Panc1 (cell line): ENCODE measurements at places on chromosomes 6 and 20. TPM values are rescaled to one million over a fixed set of nuclear protein-coding genes. Genes with fewer than 3 reads are reported as not detected.

DNA sequence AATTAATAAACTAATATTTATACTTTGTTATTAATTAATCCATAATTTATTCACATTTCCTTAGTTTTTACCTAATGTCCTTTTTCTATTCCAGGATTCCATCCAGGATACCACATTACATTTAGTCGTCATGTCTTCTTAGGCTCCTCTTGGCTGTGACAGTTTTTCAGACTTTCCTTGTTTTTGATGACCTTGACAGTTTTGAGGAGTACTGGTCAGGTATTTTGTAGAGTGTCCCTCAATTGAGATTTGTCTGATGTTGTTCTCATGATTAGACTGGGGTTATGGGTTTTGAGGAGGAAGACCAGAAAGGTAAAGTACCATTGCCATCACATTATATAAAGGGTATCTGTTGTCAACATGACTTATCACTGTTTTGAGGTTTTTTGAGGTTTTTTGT, 67.3 kb downstream of the ZNF292 start:
- no peak for DNase-seq

- no peak for DNase-seq
These were observed 101.6 kb upstream of the CEP162 start for GRCh38 chr6:84329077-84329476.

The IGF2R gene
- 163 TPM for total RNA-seq

DNA sequence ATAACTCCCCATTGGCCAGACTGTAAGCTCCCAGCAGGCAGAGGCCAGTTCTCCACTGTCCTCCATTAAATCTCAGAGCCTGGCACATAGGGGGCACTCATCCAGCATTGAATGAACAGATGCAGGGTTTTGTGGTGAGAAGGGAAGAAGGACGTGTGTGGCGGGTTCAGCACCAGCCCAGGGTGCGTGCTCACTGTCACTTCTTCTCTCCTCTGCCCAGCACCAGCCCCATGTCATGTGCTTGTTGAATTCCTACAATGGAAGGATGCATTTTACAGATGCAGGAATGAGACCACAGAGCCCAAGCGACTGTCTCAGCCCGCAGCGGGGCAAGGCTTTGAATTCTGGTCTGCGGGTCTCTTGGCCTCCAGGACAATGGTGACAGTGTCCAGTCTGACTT, 149.9 kb downstream of the CEBPB start:
- no peak for DNase-seq

The TPBG gene
- 84.1 TPM for total RNA-seq

GRCh38 chr6:87743454-87743853, 41.4 kb upstream of the AKIRIN2 start:
- no peak for DNase-seq

DNA sequence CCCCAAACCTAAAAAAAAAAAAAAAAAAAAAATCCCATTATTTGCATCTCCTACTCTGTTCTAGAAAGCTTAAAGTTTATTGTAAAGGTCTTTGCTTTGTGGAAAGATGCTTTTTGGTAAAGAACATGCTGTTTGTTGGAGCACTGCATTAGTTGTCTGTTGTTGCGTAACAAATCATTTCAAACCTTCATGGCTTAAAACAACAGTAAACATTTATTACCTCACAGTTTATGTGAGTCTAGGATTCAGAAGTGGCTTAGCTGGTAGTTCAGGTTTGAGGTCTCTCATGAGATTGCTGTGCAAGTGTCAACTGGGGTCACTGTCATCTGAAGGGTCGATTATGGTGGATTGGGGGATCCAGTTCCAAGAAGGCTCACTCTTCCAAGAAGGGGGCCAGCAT, 155.2 kb upstream of the ZFP64 start:
- no peak for DNase-seq

GRCh38 chr6:28068067-28068466, 12.3 kb upstream of the ZNF165 start:
- DNase-seq: no peak

The DEFB132 gene
- 0.10 TPM for total RNA-seq
